Fibroblast of lung (primary cell): ENCODE measurements at places on chromosomes 7 and 10.

- peak; percentile 20 for DNase-seq
Measured at GRCh38 chr10:101489355-101489754, 98.7 kb downstream of the POLL start.

GRCh38 chr10:4034907-4035598 lies 250.0 kb upstream of the KLF6 start:
- DNase-seq = peak; percentile 51

DNA sequence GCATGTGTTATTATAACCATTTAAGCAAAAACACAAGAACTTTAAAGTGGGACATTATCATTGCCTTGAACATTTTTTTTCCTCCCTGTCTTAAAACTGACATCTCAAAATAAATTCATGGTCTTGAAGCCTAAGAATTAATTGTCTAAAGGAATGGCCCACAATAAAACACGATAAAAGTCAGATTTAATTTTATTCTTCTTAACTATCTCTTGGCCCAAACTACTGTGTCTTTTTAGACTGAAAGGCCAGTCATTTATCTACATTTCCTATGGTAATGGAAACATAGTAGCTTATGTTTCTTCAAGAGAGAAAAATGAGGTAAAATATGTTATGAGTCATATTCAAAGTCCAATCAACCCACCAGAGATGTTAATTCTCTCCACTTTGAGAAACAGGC lies 24.4 kb upstream of the ETV1 start:
- peak; percentile 67 for DNase-seq

- DNase-seq = no peak
Measured at GRCh38 chr10:60290558-60290957, 99.1 kb downstream of the ANK3 start.

- DNase-seq = no peak
Measured at GRCh38 chr7:157472311-157473050, 135.7 kb downstream of the DNAJB6 start.

GRCh38 chr7:152130658-152131590 lies 105.5 kb downstream of the GALNT11 start:
- no peak for DNase-seq

DNA sequence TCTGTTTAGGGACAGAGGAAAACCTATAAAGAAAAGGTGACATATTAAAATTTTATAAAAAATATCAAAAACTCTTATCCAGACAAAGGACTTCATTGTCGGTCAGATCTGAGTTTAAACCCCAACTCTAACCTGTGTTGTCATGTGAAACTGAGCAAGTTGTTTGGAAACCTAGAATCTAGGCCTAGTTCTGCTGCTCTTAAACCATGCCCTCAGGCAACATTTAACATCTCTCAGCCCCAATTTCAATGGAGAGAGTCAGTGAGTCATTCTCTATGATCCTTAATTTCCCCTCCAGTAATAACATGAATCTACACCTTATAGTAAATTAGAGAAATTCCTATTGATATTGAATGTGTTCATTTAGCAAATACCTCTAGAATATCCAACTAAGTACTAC lies 192.3 kb downstream of the IMMP2L start:
- DNase-seq = no peak

DNA sequence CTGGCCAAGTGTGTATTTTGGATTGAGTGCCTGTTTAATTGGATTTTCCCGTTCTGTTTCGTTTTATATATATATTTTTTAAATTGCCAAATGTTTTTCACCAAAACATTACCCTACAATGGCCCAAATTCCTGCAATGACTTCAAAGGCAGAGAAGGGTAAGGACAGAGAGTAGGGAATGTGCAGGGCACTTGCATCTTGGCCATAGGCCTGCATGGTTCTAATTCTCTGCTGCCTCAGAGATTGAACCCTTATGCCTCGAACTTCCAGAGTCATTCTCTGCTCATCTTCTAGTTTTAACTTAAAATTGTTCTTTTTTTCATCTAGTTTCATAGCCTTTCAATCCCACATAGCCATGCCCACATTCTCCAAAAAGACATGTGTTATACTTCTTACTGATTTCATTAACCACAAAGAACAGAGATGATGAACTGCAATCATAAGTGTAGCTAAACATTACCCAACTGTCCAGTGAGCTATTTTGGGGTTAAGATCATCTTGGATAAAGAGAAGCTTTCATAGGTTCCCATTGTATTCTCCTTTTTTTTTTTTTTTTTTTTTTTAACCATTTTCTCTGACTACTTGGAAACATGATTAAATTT lies 177.6 kb downstream of the PLXDC2 start:
- DNase-seq = peak; percentile 54

GRCh38 chr7:25429731-25430130 lies 201.4 kb upstream of the NPVF start:
- DNase-seq = peak; percentile 64

GRCh38 chr7:128155100-128155740 lies 85.9 kb upstream of the LEP start:
- DNase-seq = no peak

GRCh38 chr7:115221456-115221855 lies 299.6 kb downstream of the MDFIC start:
- DNase-seq = peak; percentile 70

DNA sequence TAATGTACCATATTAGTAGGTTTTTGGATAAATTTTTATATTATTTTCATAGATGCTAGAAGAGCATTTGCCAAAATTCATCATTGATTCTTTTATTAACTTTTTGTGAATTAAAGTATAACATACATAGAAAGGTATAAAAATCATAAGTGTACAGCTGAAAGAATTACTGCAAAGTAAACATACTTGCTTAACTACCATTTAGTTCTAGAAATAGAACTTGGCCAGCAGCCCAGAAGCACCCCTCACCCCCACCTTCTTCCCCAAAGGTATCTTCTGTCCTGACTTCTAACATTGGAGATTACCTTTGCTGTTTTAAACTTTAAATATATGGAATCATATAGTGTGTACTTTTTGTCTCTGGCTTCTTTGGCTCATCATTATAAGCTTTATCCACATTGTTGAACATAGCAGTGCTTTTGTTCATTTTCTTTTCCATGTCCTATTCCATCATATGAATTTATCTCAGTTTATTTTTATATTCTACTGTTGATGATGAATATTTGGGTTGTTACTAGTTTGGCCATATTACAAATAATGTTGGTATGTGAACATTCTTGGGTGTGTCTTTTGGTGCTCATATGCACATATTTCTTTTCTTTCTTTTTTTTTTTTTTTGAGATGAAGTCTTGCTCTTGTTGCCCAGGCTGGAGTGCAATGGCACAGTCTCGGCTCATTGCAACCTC lies 142.8 kb downstream of the ADK start:
- peak; percentile 87 for DNase-seq

- no peak for DNase-seq
Measured at GRCh38 chr7:122018032-122018431, 126.0 kb downstream of the AASS start.

- DNase-seq = no peak
Measured at GRCh38 chr7:124022551-124022950, 10.3 kb downstream of the TMEM229A start.

GRCh38 chr10:98338896-98339295 lies 70.9 kb upstream of the LOXL4 start:
- DNase-seq = peak; percentile 21

- no peak for DNase-seq
Measured at GRCh38 chr10:119651514-119652360, 557 bp downstream of the BAG3 start.

- no peak for DNase-seq
Measured at GRCh38 chr10:120515741-120516140, 58.7 kb downstream of the PLPP4 start.

GRCh38 chr7:33400214-33400538 lies 270.8 kb downstream of the BBS9 start:
- no peak for DNase-seq

DNA sequence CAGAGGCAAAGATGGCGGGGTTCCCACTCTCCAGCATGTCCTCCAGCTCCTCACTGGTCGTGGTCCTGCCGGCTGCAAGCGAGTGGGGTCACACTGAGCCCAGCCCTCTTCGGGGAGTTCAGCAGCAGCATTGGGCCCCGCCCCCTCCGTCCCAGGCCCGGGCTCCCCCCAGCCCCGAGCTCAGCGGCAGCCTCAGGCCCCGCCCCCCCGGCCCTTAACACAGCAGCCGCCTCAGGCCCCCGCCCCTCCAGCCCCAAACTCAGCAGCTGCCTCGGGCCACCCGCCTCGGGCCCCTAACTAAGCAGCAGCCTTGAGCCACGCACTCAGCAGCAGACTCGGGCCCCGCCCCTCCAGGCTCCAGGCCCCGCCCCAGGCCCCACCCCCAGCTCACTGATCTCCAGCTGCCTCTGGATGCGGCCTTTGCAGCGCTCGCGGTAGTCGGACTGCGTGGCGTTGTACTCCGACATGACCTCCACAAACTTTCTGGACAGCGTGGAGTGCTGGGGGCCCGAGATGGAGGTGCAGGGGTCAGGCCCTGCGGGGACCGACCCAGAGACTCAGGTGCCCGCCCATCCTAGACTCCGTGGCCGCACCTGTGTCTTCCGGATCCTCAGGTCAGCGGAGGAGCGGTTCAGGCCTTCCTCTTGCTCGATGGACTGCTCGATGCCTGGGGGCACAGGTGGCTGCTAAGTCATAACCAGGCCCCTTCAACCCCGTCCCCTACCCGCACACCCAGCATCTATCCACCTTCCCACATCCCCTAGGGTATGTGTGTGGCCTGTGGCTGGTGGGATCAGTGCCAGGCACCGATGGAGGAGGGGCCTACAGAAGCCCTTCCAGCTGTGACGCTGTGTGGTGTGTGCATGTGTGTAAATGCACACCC lies 15.5 kb downstream of the STX1A start:
- DNase-seq = peak; percentile 65

GRCh38 chr7:158680754-158681153 lies 23.9 kb downstream of the NCAPG2 start:
- DNase-seq = peak; percentile 6

DNA sequence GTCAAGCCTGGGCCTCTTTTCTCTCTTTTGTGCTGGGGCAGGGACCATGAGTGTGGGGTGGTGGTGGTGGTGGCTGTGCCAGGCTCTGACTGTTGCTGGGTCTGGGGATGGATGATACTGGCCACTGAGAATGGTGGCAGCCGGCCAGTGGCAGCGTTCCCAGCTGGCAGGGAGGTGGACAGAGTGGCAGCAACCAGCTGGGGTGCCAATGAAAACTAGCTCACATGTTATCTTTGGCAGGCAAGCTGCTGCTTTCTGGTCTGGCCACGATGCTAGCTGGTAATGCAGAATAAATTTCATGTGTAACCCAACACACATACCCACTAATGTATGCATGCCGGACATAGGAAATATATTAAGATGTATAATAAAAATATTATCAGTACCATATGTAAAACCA lies 95.0 kb upstream of the SLC26A5 start:
- peak; percentile 6 for DNase-seq

GRCh38 chr7:105195891-105196290 lies 181.9 kb downstream of the KMT2E start:
- no peak for DNase-seq

GRCh38 chr7:70416347-70416985 lies 715.5 kb upstream of the GALNT17 start:
- no peak for DNase-seq

DNA sequence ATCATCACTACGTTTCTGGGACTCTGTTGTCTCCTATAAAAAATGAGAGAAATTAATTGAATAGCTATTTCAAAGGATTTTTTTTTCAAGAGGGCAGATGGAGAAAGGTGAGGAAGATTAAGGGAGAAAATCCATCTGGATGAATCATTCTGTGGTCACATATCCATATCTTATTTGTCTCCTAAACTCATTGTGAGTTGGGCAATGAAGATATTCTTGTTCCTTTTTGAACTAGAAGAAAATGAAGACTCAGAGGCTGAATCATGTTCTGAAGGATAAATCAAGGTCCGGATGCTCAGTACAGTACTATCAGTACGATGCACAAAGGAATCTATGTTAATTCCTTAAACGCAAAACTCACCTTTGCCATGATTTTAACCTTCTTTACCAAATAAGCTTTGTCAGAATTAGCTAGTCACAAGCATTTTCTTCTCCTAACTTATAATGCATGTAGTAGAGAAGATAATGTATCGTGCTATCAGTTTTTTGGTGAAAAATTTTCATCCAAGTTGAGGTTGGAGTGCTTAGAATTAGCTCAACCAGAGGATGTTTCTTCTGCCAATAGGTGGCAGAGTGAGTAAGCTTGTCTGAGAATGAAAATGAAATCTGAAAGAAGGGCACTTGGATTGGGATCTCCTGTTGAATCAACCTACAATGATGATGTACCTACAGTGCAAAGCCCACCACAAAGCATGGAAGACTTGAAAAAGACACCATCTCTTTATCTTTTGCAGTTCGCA lies 446.9 kb downstream of the KIF20B start:
- DNase-seq = peak; percentile 79

- DNase-seq = no peak
Measured at GRCh38 chr10:22356324-22356873, 11.1 kb downstream of the SPAG6 start.

DNA sequence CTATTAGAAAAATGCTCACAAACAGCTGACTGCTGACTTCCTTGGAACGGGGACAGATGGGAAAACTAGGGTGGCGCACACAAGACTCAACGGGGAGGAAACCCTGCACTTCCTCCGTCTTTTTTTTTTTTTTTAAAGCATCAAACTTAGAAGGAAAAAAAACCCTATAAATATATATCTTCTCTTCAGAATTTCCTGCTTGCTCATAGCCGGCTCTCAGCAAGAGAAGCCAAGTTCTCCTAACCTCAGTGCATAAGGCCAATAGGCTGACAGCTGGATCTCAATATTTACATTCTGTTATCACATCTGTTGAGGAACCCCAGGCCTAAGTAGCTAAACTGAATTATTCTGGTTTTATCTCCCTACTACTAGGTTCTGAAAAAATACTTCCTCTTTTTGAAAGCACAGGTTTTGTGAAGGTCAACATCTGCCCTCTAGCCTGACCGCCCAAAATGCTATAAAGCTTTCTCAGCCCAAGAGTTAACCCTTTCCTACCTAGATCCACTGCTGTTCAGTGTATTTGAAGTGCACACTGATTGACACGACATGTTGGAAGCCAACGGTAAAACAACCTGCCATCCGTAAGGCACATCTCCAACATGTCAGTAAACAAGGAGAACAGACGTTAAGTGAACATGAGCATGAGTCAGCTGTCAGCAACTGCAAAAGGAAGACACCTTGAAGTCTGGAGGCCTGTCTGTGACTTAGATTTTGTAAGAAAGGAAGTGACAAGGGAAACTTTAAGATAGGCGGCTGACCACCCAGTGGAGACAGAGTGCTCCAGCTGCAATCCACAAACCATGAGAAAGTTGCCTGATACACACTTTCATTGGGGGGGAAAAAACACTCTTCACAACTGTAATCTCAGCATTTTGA lies 83.8 kb downstream of the EBLN1 start:
- no peak for DNase-seq

GRCh38 chr10:36087006-36088005 lies 445.2 kb upstream of the FZD8 start:
- no peak for DNase-seq
